ENCODE measurements at places on chromosomes 5 and 9.

GRCh38 chr5:164652276-164652660 is 1146.8 kb downstream of the MAT2B start:
- DNase-seq: no peak

GRCh38 chr9:134369416-134370212 is 43.4 kb downstream of the RXRA start:
- DNase-seq: no peak

DNA sequence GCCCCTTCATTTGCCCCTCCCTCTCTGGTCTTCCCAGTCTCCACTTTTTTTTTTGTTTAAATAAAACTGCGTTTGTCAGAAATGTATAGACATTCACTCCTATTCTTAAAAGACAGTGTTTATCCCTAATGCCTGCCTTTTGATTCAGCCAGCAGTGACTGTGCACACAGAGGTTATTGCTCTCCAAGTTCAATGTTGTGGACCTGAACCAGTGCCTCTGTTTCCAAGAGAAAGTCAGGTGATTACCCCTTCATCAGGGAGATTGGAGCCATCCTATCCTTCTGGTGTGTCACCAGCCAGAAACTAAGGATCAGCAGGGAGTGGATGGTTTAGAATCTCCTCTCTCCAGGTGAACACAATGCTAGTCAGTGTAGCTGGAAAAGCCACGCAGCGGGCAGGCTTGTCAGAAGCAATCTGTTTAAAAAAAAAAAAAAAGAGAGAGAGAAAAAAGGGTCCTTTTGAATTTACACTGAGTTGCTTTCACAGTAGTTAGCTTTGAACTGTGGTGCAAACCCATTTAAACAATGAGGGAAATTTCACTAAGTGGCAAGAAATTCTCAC is 167.5 kb upstream of the DMRT1 start:
- no peak for DNase-seq

GRCh38 chr5:78353520-78353919 is 6.9 kb upstream of the SCAMP1 start:
- DNase-seq: no peak
